ENCODE measurements at places on chromosomes 6 and 20. TPM values are rescaled to one million over a fixed set of nuclear protein-coding genes. Genes with fewer than 3 reads are reported as not detected.

Gene MLIP
- total RNA-seq: not detected

Gene MOXD1
- 1.5 TPM for total RNA-seq

Gene ARMH2
- not detected for total RNA-seq

Gene C2
- not detected for total RNA-seq

Gene SAMD10
- total RNA-seq: not detected

Gene IRF4
- 0.34 TPM for total RNA-seq

Gene TUBE1
- 5.7 TPM for total RNA-seq

Gene OPRM1
- total RNA-seq: not detected

Gene TULP1
- not detected for total RNA-seq

Gene TRIM10
- not detected for total RNA-seq

Gene LINC00237
- total RNA-seq: not detected

Gene SYNCRIP
- 119 TPM for total RNA-seq

Gene CHMP4B
- total RNA-seq: 186 TPM

Gene TBX18
- 15.8 TPM for total RNA-seq

Gene HLA-DRB5
- not detected for total RNA-seq

Gene NHLRC1
- total RNA-seq: 1.3 TPM

Gene NKX2-4
- total RNA-seq: not detected

Gene NMBR
- total RNA-seq: not detected

Gene UST
- 5.0 TPM for total RNA-seq

Gene DNPH1
- total RNA-seq: 104 TPM

Gene DUSP15
- total RNA-seq: 0.90 TPM

Gene CAGE1
- total RNA-seq: not detected

Gene TFAP2A
- total RNA-seq: 15.9 TPM

Gene IYD
- total RNA-seq: not detected

Gene PDYN
- not detected for total RNA-seq

Gene PDE7B
- total RNA-seq: 0.95 TPM

Gene TMEM30A
- total RNA-seq: 41.5 TPM

Gene MEP1A
- total RNA-seq: not detected

Gene ADGRG6
- 76.6 TPM for total RNA-seq

Gene MUCL3
- 0.08 TPM for total RNA-seq

Gene OR2B6
- total RNA-seq: not detected

Gene PNPLA1
- not detected for total RNA-seq

Gene RAET1G
- total RNA-seq: 7.7 TPM

Gene FNDC1
- not detected for total RNA-seq

Gene SLC17A1
- 0.14 TPM for total RNA-seq

Gene BIRC7
- total RNA-seq: 0.99 TPM

Gene NKX2-2
- not detected for total RNA-seq

Gene FOXS1
- 0.83 TPM for total RNA-seq

Gene MYCT1
- 0.11 TPM for total RNA-seq

Gene HUS1B
- not detected for total RNA-seq

Gene HEY2
- not detected for total RNA-seq

Gene HFE
- 12.4 TPM for total RNA-seq

Data from A549 treated with ZK216348 at 1 μM for 4 hours (cell line).